M059J (cell line): ENCODE measurements at places on chromosomes 16 and 17.
A peak's percentile ranks its signal among the peaks of the same experiment; 100 is the strongest.

- no peak for DNase-seq
Observed at GRCh38 chr16:26231647-26232046, 539.9 kb downstream of the HS3ST4 start.

GRCh38 chr16:54077050-54077821 is 209.4 kb downstream of the IRX3 start:
- DNase-seq: peak; percentile 90

DNA sequence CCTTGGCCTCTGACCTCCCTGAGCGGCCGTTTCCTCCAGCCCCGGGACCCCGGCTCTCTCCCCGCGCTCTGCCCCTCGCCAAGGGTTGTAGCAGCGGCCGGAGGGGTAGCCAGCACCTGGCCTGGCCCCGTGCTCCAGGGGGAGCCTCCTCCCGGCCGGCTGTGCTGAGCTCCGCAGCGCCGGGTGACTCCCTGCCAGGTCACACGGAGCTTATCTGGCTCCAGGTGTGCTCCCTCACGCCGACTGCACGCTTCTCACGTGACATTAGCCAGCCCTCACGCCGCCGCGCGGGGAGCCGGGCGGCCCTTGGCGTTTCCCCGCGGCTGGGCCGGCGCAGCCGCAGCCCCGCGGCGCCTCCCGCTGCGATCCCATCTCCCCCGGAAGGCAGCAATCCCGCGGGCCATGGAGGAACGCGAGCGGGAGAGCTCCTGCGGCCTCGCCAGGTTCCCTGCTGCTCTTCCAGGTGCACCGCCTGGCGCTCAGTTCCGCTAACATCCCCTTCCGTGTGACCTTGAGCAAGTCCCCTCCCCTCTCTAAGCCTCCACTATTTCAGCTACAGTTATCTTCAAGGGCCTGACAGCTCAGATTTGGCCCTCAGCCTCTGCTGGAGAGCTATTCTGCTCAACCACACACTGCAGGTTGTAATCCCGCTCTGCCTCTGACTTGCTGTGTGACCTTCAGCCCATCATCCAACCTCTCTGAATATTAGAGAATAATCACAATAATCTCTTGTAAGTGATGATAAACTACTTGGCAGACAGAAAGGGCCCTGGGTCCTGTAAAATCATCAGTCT is 3.4 kb downstream of the MYO18A start:
- peak; percentile 64 for DNase-seq

DNA sequence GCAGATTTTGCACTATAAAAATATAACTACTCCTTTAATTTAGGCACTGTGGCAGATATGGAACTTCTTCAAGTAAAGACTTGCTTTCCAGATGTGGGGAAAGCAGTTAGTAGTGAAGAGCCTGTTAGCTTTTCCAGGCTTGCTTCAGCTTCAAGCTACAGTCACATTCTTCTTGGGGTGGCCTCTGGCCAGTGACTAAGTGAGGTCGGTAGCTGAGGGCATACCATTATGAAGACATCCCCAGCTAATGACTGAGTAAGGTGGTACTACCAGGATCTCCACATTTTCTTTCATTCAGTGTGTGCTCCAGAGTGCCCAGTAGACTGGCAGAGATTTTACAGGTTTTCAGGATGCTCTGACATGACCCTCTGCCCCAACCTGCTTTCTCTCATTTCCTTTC is 167.1 kb upstream of the KIF2B start:
- DNase-seq: peak; percentile 19

DNA sequence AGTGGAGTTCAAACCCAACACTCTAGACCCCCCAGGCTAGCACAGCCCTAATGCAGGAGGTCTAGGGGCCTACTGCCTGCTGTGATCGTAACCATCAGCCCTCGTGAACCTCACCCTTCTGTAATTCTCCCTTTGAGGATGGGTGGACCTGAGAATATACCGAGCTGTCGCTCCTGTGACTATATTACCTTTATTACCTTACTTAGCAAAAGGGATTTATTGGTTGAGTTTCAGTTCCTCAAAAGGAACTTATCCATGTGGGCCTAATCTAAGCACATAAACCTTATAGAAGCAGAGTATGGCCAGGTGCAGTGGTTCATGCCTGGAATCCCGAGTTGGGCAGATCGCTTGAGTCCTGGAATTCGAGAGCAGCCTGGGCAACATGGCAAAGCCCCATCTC is 19.2 kb upstream of the EMP2 start:
- DNase-seq: no peak

DNA sequence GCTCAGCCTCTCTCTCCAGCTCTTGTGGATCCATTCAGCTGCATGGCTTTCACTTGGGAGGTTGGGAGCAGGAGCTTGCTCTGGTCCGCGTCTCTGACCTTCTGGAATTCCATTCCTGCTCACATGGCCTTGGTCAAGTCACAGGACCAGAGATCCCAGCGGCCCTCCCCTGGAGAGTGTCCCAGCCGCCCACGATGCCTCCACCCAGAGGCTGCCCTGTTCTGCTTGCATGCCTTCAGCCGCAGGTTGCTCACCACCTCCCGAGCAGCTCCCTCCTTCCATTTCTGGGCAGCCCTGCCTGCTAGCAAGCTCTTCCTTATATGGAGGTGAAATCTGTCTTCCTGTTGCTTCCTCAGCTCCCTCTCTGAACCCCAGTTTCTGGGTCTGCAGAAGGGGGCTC is 32.6 kb downstream of the RAI1 start:
- DNase-seq: no peak

- no peak for DNase-seq
Observed at GRCh38 chr17:73952082-73952479, 251.4 kb upstream of the RPL38 start.

DNA sequence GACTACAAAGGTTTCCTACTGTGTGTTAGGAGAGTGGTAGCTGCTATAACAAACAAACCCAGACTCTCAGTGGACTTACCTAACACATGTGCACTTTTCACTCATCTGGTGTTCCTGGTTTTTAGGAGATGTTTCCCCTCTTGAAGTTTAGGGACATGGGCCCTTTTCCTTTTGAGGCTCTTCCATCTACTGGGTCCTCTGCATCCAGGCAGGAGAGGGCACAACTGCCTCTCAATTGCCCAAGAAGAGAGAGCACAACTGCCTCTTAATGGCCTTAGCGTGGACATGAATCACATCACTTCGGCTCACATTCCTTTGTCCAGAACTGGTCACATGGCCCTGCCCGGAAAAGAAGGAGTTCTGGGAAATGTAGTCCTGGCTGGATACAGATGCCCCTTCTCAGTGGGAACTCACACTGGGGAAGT is 9.8 kb upstream of the TNRC6C start:
- peak; percentile 56 for DNase-seq

DNA sequence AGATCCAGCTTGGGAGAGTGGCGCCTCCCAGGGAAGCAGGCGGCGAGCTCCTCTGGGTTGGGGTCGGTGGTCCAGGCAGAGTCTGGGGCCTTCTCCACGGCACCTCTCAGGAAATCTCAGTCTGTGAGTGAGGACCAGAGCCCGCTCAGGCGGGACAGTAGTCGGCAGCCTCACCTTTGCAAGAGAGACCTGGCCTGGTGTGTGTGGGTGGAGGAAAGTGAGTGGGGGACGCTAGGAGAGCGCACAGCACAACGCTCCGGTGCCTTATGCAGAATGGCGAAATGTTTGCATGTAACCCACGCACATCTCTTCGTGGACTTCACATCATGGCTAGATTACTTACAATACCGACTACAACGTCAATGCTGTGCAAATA is 2.2 kb downstream of the AHSP start:
- DNase-seq: no peak

GRCh38 chr16:85293904-85294642 is 181.8 kb upstream of the CIBAR2 start:
- DNase-seq: no peak

- DNase-seq: no peak
Observed at GRCh38 chr17:62008294-62008693, 56.8 kb downstream of the MED13 start.
